RCC 7860 (cell line): ENCODE measurements at places on chromosomes 12 and 14.

DNA sequence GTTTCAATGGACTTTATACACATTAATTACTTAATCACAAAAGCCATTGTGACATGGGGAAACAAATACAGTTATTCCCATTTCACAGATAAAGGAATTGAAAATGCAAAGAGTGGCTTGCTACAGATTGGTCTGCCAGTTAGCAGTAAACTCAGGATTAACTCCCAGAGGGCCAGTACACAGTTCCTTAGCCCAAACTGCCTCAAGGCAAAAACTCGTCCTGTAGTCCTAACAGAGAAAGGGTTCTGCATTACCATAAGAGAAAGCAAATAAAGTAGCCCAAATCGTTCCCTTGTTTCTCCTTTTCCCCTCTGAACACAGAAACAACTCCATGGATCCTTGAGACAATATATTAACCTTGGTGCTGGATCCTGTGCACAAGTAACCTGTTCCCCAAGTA, 274.4 kb downstream of the LRIG3 start:
- DNase-seq = no peak

GRCh38 chr12:130424858-130425697, 87.4 kb downstream of the PIWIL1 start:
- no peak for DNase-seq

DNA sequence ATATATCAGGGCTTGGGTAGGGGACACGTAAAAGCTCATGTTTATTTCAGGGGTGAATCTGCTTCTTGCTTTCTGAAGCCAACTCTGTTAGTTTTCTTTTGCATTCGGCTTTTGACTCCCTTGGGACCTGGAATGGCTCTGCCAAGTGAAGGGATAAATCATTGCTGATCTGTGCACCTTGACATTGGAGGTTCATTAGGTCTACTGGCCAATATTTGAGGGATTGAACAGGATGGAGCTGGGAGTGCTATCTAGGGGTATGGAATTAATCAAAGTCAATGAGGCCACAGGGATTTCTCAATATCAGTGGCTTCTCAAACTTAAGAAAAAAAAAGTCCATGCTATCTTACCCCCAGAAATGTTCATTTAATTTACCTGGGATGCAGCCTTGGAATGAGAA, 203.5 kb upstream of the RMST start:
- DNase-seq = no peak

DNA sequence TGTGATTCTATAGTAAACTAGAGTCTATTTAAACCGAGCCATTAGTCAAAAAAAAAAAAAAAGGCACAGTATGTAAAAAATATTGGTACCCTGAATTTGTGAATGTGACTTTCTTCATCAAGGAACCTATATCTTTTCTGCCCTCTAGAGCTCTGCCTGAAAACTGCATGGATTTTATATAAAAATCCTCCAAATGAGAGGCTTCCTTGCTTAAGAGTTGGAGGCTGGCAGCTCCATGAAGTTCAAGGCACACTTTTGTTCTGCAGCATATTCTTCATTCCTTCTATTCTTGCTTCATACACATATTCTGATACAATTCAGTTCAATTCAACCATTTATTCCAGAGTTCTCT, 23.1 kb upstream of the NKX2-8 start:
- no peak for DNase-seq

- peak; percentile 93 for DNase-seq
Observed at GRCh38 chr12:95633049-95633731, 81.9 kb upstream of the USP44 start.

- DNase-seq = no peak
Observed at GRCh38 chr14:55129086-55129427, at the start of gene LGALS3. LGALS3 (plus strand) TSS chr14:55129252; CDS start chr14:55137374, 8,122 bp downstream.
